RCC 7860 (cell line): ENCODE measurements at places on chromosomes 16 and 17.

GRCh38 chr16:17412791-17413190, 58.0 kb downstream of the XYLT1 start:
- DNase-seq: no peak

GRCh38 chr16:87895641-87896141, 26.4 kb upstream of the SLC7A5 start:
- no peak for DNase-seq

GRCh38 chr16:52521570-52521969, 25.4 kb downstream of the TOX3 start:
- no peak for DNase-seq

DNA sequence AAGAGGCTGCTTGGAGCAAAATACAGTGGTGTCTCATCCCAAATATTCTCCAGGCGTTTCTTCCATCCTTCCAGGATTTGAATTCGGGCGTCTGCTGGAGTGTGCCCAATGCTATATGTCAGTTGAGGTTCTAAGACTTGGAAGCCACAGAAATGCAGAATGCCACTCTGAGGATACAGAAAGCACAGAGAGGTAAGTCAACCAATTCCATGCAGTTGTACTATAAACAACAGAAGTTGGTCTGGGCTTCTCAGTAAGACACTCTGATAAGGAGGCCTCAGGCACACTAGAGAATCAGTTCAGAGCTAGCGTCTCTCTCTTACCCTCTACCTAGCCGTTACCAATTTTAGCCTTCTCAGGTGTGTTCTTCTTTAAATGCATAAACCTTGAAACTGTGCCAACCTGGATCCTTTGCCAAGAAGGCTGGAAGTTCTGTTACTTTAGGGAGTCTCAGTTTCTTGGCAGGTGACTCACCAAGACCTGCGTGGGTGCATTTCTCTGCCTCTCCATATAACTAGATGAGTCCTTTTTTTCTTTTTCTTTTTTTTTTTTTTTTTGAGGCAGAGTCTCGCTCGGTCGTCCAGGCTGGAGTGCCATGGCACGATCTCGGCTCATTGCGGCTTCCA, 15.1 kb downstream of the NQO1 start:
- no peak for DNase-seq

GRCh38 chr17:79826841-79827578, 12.2 kb downstream of the CBX4 start:
- no peak for DNase-seq

GRCh38 chr17:40099619-40100418, 570 bp downstream of the NR1D1 start:
- DNase-seq: no peak

DNA sequence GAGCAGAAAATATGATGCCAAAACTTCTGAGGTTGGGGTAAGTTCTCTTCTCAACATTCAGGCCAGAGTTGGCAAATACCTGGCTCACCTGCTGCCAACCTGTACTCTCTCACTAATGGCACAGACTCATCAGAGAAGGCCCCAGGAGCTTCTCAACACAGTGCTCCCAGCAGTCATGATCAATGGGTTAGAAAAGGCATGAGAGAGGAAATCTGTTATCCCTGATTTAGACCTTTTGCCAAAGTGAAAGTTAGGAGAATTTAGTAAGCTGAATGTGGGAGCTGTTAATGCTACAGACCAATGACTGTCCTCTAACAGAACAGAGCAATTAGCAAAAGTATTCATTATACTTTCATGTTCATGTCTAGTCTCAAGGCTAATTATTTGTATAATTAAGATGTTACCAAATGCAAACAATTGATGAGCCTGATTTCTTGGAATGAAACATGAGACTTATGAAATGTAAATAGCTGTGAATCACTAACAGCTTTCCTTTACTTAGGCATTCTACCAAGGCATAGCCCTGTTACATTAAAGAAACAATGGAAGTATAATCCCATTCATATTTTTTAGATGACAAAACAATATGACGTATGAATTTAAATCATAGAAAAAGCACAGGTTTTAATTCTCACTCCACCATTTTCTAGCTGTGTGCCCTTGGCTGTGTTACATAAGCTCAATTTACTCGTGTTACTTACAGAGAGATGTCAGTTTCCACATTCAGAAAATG, 68.7 kb upstream of the MARCHF10 start:
- DNase-seq: no peak

DNA sequence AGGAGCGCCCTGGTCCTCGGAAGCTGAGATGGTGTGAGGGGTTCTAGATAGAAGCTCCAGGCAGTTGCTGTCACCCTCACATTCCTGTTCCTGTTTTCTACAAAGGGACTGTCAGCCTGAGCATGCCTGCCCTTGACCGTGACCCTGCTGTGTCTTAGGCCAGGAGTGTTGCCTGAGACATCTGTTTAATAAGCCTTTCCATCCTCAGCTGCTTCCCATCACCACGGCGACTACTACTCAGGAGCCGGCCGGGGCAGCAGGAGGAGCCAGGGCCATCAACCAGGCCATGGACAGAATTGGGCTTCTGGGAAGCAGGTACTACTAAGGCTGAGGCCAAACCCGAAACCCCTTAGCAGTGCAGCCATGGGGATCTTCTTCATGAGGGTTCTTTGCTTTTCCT, 151.4 kb downstream of the KATNIP start:
- no peak for DNase-seq

DNA sequence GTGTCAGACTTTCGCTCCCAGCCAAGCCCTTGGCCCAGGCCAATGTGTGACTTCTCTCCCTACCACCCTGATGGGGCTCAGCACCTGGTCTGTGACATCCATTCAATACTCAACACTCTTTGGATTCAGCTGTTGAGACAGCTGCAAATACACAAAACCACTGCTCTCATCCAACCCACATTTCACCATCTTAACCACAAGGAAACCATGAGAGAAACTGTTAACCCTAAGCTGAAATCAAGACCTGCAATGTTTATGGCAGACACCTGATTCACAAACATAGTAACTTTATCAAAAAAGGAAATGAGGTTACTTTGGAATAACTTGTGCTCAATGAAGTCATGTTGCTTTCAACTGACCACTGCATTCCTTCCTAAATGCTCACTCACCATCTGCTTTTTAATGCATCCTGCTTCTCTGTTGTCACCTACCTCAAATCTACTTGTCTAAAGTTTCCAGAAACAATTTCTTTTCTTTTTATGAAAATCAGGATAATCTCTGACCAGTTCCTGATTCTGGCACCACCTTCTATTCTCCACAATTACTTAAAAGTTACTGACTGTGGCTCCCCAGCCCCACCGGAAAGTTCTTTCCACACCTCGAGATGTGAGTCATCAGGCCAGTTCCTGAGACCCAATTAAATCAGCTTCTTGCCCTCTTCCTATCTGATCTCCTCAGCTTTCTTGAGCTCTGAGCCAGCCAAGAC, 88.2 kb downstream of the NOG start:
- DNase-seq: peak; percentile 95

GRCh38 chr16:87482266-87482665, 10.6 kb downstream of the ZCCHC14 start:
- no peak for DNase-seq

GRCh38 chr16:1941162-1942046, 1.6 kb downstream of the MSRB1 start:
- DNase-seq: peak; percentile 82

DNA sequence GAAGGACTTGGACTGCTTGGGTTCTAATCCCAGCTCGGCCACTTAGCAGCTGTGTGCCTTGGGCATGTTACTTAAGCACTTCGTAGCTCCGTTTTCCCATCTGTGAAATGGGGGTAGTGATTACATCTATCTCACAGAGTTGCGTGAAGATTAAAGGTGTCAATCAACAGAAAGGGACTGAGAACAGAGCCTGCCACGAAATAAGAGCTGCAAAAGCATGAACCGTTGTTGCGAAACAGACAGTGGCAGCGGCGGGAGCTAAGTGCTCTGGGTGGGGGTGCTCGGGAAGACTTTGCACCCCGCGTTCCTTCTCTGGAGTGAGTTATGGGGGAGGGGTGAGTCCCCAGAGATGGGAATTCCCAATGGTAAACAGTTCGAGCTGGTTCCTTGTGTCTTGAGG, 79.6 kb upstream of the LHX1 start:
- no peak for DNase-seq

DNA sequence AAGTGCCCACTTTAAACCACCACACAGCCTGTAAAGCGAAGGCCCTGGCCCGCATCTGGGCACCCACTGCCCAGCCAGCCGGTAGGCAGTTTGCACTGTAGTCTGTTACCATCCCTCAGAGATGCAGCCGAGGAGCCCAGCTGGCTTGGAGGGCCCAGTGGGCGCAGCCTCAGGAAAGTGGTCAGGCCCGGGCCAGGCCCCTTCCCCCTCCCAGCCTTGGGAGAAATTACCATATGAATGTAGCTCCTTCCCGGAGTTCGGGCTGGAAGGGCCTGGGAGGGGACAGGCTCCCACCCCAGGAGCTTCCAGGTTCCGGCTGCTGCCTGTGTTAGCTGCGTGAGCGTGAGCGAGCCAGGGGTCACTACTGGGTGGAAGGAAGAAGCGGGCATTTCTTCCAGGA, 325.4 kb downstream of the SEC14L1 start:
- no peak for DNase-seq

DNA sequence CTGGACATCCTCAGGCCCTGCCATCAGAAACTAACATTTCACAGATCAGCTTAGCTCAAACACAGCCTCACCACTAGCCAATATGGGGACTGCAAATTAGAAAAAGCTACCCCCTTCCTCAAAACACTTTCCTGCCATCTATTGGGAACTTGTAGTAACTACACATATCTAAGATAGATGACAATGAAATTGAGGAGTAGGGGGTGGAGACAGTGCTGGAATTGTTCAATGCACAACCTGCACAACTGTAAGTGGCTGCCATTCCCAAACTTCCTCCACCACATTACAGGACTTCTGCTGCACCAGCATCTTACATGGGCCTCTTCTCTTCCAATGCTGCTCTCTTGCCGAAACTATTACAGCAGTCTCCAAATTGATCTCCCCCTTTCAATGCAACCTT, 21.9 kb downstream of the AIPL1 start:
- peak; percentile 27 for DNase-seq

GRCh38 chr16:81627024-81627423, 152.1 kb upstream of the PLCG2 start:
- DNase-seq: no peak

GRCh38 chr16:89322321-89323119, 105.0 kb downstream of the ZNF778 start:
- DNase-seq: peak; percentile 44

DNA sequence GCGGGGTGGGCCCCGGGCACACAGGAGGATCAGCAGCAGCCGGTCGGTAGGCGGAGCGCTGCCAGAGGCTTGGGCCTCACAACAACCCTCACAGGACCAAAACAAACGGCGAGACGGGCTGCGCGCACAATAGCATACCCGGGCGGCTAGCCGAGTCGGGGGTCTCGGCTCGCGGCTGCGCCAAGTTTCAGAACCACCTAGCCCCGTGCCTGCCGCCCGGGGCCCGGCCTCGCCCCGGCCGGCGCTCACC, 732 bp downstream of the ULK2 start:
- no peak for DNase-seq

DNA sequence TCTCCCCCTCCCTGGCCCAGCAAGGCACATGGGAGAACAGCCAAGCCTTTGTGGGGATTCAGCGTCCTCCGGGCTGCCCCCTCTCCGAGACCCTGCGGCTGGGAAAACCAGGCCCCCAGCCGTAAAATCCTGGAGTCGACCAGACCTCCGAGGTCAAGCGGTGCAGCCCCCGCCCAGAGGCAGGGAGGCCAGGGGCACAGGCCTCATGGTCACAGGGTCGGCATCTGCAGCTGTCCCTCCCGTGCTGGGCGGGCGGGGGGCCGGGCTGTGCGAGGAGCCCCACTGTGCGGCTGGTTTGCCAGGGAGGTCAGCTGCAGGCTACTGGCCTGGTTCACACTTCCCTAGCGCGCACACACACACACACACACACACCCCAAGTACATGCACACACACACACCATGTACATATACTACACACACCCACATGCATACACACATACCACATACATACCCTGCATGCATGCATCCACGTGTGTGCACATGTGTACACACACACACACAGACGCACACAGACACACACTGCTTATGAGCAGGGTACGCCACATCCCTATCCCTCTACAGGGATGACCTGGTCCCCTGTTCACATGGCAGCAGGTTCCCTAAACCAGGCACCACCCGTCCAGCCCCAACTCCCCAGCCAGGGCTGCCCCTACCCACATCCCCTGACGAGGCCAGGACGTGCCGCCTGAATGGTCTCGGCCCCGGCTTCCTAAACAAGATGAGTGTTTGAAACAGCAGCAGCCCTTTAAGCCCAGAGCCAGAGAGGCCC, 108.9 kb upstream of the CIBAR2 start:
- no peak for DNase-seq

GRCh38 chr17:82056729-82057621, 5.3 kb downstream of the GPS1 start:
- no peak for DNase-seq

DNA sequence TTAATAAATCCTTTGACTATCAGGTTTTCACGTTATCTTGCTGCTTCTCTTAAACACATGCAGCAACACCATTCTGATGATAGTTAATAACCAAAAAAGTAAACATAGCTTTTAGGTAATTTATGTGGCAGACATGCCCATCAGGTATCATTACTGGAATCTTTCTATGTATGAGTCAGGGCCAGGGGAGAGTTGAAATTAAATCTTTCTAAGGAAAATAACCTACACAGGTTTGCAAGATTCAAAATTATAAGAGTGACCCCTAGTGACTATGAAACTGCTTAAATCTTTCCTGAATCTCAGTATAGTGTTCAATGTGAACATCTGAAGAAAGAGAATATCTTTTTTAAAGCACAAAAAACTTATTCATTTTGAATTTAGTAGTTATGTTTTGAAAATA, 666.6 kb downstream of the CDH11 start:
- peak; percentile 55 for DNase-seq

DNA sequence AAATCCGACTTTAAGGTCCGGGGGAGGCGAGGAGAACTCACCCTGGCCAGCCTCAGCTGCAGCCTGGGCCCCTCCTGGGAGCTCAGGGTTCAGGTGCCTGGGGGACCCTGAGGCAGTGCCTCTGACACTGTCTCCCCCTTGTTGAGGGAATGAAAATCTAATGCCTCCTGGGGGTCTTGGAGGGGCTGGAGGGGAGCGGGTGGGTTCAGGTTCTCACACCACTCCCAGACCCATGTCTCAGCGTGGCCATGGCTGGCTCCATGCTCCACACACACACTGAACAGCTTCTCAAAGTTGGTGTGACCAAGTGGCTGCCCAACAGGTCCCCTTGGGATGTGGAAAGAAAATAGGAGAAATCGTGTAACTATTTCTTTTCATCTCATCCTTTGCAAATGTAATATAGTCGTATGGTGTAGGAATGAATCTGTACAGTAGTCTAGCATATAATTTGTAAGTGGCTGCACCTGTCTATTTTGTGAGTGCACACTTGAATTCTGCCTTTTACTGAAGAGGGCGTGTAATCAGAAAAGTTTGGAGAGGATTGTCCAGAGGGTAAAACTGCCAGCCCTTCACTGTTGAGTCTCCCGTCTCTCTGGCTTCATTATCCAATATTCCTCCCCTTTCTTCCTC, 788 bp upstream of the PRCD start:
- DNase-seq: no peak
